Stimulated activated CD8-positive, alpha-beta memory T cell treated with anti-CD3 and anti-CD28 coated beads, Interleukin-4, amount 100 ng/mL, for 24 hours (primary cell): ENCODE measurements at places on chromosomes 12 and 14.
A peak's percentile ranks its signal among the peaks of the same experiment; 100 is the strongest.

DNA sequence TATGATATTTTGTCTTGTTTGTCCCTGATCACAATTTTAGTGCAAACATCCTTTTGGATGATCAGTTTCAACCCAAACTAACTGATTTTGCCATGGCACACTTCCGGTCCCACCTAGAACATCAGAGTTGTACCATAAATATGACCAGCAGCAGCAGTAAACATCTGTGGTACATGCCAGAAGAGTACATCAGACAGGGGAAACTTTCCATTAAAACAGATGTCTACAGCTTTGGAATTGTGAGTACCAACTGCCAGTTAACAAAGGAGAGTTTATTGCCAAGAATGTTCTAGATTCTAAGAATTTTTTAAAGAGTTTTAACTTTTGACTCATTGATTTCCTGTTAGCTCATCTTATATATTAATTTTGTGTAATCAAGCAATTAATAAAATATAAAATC is 55.4 kb downstream of the IRAK3 start:
- DNase-seq, result no peak

DNA sequence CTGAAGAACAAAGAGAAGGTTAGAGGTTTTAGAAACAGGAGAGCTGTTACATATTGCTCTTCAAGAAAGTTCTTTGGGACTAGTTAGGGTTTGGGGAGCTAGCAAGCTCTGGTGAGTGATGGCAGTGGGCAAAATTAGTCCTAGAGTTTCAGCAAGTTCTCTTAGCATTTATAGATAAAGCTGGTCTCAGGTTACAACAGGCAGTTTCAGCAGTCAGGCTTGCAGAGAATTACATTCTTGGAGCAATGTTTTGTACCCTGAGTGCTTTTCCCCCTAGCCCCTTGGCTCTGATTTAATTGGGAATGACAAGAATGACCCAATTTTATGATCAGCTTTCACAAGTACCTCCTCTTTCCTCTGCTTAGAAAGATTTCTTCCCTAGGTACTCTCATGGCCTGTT is 21.4 kb upstream of the EID3 start:
- no peak for DNase-seq

- peak; percentile 57 for DNase-seq
Measured at GRCh38 chr12:76878899-76879709, at the start of gene CSRP2. TSS of gene CSRP2 (minus strand) at chr12:76879019. CDS start at chr12:76866260, 12,759 bp downstream.

DNA sequence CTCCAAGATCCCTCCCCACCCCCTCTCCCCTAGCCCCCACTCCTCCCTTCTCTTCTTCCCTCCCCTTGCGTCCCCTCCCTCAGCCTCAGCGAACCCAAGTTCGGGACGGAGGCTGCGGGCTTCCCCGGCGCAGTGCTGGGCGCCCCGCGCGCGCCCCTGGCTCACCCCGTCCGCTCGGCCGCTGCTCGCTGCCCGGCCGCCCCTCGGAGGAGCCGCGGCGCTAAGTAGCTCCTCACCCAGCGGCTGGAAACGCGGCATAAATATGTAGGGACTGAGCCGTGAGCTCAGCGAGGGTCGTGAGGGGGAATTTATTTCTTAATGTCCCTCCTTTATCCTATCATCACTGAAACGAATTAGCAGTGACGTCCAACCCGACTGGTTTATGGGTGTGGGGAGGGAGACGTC is at the start of gene NOS1:
TSS of gene NOS1 (minus strand) at position 280 of the 405 bp plus-strand sequence. CDS start 30,557 bp downstream, outside the sequence.
- no peak for DNase-seq

GRCh38 chr14:100007254-100007653 is 58.0 kb upstream of the EVL start:
- no peak for DNase-seq

GRCh38 chr12:2276288-2277033 is 223.7 kb downstream of the CACNA1C start:
- DNase-seq, result no peak

- DNase-seq, result no peak
Measured at GRCh38 chr12:46921048-46921763, 95.4 kb upstream of the SLC38A4 start.

- no peak for DNase-seq
Measured at GRCh38 chr12:116125084-116125483, 152.4 kb downstream of the MED13L start.

DNA sequence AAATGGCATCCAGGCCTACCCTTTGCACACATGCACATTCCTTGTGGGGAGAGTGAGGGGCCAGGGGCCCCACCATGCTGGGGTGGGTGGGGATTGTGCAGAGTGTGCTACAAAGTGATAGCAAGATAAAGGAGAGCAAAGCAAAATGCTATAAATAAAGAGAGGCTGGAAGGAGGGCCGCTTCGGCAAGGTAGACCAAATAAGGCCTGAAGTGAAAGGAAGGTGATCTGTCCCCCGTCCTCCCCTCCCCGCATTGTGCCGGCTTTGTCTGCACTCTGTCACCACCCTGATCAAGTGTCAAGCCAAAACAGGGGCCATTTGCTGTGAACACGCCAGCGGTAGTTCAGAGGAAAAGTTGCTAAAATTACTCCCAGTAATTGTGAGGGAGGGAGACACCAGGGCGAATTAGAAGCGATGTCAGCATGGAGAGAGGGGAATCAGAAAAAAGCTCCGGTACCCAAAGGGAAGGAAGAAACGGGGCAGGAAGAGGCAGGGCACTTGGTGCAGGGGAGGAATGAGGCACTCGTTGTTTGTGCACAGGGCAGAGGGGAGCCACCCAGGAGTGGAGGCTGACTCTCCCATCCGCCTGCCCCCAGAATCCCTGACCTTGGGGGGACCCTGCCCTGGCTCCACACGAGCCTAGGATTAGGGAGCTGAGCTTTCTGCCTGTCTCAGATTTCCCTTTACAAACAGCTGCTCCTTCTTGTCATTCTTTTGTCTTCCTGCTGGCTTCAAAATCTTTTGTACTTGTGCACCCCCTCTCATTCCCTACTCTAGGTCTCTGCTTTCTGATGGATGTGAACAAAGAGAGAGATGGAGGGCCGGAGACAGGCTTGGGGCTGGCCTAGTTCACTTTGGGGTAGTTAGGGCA is 2.9 kb upstream of the MYH7 start:
- DNase-seq, result no peak

DNA sequence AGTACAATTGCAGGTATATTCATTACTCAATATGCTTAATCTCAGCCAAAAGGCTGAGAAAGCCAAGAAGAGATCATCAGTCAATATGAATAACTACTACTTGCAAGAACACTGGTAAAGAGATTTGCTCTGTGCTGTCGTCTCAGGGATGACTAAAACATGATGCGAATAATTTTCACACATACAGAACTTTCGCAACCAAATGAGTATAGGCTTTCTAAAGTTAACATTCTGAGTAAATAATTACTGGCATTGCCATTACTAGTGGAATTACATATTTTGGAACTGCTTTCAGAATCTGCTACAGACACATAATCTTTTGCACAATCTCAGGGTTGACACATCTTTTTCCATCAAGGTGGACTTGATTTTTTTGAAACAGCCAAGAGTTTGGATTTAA is 24.7 kb downstream of the NCKAP1L start:
- no peak for DNase-seq

- no peak for DNase-seq
Measured at GRCh38 chr12:131383291-131383690, 327.6 kb upstream of the SFSWAP start.

DNA sequence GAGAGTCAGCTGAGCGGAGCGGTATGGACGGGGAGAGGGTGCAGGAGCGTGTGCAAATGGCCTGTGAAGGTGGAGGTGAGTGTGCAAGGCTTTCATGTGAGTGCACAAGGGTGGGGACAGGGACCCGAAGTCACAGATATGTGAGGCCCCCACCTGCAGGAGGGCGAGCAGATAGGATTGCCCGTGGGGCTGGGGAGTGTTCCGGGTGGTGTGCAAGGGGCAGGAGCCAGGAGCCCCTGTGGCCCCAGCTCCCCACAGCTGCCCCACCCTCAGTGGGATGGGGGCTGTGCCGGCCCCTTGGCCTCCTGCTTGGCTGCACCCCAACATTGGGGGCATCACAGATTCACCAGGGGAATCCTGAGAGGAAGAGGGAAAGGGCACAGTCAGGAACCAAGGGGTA is 5.5 kb upstream of the ZNF384 start:
- DNase-seq, result no peak

DNA sequence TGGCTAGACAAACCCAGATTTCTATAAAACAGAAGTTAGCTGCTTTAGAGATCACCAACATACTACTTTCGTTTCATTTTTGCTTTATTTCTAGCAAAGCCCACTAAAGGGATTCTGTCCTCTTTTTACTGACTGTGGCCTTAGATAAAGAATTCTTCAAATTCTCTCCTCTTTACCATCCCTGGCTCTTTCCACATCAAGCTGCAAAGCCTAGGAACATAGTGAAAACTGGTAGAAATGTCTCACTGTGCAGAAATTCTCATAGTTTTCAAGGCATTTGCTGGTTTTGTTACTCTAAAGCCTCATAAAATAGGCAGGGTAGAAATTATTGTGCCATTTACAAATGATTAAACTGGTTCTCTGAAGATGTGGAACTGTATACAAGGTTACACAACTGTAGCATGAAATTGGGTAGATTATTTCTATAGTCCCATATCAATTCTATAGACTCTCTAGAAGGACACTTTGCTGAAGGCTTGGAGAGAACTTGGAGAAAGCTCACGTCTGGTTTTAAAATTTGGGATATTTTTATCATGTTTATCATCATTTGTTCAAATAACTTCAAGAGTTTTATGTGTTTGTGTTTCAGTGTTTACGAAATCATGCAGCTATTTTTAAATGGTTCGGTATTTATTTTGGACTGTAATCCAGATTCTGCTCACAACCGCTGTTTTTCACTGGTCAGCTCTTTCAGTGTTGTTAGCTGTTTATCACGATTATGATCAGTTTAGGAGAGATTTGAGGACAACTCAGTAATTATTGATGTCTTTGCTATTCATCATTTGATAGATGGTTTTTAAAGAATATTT is 36.7 kb upstream of the CSRP2 start:
- no peak for DNase-seq

GRCh38 chr12:106223485-106224354 is 24.1 kb downstream of the CKAP4 start:
- peak; percentile 54 for DNase-seq

DNA sequence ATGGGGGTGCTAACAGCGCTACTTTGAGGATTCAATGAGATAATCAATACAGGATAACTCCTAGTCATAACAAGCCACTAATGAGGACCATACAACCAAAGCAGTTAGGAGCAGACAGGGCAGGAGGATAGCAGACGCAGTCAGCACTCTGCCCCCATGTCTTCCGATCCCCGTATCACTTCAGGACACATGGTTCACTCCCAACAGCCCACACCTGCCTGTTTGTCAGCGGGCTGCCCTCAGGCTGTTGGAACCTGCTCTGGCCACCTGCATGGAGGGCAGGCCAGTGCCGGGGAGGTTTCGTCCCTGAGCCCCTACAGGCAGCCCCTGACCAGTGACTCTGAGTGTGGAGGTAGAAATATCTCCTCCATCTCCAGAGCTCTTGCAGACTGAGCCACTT is 37.1 kb upstream of the LTBP2 start:
- no peak for DNase-seq

DNA sequence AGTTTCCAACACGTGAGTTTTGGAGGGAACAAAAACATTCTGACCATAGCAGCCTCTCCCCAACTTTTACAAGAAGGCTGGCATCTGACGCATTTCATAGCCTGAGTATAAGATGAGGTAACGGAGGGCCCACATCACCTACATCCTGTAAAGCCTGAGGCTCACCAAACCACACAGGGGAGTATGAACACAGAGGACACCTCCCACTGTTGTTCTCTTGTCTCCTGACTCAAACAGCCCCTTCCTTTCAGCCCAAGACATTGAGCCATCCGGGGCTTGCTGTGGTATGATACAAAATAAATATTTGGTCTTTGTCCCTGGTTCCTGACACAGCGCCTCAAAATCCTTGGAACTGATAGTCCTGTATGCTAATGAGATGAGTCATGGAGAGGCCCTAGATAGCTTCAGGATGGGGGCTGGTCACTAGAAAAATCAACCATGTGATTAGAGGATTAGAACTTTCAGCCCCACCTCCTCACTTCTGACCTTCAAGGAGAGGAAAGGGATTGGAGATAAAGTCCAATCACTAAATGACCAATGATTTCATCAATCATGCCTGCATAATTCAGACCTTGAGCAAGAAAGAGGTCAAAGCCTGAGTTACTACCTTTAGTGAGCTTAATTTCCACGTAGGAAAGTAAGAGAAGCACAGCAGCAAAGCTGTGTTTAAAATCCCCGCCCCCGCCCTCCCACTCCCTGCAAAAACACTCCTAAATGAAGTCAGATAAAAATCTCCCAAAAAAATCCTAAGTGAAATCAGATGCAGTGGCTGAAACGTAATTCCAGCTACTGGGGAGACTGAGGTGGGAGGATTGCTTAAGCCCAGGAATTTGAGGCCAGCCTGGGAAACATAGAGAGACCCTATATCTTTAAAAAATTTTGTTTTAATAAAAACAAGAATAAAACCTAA is 236.4 kb downstream of the PCNX1 start:
- DNase-seq, result peak; percentile 22

DNA sequence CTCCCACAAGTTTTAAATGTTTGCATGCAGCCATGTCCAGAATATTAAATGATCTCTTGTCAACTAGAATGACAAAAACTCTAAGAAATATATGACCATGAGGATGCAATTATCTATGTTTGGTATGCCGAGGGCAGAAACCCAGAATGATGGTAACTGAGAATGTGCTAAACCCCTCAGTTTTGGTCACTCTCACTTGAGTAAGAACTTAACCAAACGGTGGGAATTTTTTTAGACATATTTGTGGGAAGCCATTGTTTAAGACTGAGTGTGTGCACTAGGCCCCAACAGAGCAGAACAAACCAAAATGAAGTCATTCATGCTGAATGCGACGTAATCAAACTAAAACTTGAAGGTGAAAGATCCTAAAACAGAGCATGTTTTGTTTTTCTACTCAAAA is 1927.9 kb upstream of the SEL1L start:
- DNase-seq, result no peak

DNA sequence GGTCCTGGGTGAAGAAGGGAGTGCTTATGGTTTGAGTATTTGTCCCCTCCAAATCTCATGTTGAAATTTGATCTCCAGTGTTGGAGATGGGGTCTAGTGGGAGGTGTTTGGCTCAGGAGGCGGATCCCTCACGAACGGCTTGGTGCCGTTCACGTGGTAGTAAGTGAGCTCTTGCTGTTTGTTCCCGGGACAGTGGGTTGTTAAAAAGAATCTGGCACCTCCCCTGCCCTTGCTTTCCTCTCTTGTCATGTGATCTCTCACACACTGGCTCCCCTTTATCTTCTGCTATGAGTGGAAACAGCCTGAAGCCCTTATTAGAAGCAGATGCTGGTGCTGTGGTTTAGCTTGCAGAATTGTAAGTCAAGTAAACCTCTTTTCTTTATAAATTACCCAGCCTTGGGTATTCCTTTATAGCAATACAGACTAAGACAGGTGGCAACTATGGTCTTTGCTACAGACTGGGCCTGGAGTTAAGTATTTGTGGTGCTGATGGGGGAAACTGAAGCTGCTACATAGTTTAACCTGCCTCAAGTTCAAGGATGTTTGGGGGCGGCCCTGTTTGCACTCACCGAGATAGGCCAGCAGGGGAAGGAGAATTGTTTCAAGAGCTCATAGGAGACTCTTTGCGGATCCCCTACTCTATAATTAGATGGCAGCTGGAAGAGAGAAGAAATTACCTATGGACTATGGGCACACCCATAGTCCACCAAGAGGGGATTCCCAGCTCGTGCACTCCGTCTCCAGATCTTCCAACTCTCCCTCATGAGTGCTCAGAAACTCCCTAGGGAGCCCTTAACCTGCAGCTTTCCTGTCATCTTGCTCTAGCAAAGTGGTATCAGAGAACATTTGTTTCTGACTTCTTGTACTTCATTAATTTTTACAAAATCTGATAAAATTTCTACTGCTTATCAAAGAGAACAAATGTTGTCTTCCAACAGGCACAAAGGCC is 164.6 kb downstream of the SLC15A5 start:
- no peak for DNase-seq
